ENCODE measurements at places on chromosomes 3 and 15.
A peak's percentile ranks its signal among the peaks of the same experiment; 100 is the strongest.

DNA sequence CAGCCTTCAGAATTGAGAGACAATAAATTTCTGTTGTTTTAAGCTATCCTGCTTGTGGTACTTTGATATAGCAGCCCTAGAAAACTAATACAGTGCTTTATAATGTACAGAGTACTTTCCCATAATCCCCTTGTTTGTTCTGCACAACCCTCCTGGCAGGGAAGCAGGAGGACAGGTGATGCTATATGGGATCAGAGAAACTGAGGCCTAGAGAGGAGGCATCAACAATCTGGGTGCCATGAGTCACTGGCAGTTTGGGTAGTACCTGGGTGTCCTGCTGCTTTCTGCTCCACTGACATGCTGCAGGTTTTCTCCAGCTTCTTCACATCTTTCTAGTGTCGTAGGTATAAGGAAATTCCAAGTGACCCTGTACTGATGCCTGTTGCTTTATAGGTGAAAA lies 55.0 kb downstream of the CTDSPL start:
- no peak for DNase-seq

DNA sequence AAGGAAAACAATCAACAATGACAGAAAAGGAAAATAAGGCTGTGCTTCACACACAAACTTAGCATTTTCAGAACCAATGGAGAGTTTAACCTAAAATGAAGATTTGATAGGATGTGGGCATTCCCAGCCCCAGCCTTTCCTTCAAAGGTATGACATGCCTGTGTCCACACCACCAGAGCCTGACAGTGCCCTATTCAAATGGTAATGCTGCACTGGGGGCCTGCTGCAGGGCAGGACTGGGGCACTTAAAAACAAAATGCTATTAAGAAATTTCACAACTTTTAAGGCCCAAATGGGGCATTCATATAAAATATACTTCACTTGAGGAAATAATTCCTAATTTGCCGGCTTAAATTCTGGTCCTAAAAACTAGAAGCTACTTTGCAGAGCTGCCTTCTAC lies 30.9 kb upstream of the TKT start:
- no peak for DNase-seq

- no peak for DNase-seq
Observed at GRCh38 chr3:61919371-61919770, 358.0 kb downstream of the PTPRG start.

DNA sequence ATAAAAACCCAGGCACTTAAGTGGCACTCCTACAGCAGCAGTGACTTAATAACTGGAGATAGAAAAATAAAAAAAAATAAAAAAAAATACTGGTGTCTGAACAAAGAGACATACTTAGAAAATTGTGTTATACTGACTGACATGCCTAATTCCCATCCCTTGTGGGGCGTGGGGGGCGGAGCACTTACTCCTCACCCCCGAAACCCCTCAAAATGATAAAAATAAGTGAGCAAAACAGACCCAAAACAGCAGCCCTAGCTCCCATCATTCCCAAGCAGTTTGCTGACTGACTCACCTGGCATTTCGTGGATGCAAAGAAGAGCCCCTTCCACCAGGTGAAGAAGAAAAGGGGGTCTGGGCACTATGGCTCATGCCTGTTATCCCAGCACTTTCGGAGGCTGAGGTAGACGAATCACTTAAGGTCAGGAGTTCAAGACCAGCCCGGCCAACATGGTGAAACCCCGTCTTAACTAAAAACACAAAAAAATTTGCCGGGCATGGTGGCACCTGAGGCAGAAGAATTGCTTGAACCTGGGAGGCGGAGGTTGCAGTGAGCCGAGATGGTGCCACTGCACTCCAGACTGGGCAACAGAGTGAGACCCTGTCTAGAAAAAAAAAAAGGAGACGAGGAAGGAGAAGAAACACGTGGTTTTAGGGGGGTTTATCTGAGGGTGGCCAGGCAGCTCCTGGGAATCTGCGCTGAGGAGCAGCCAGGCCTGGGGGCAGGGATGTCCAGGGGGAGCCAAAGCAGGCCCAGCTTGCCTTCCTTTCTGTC lies 50.8 kb upstream of the BLM start:
- no peak for DNase-seq

DNA sequence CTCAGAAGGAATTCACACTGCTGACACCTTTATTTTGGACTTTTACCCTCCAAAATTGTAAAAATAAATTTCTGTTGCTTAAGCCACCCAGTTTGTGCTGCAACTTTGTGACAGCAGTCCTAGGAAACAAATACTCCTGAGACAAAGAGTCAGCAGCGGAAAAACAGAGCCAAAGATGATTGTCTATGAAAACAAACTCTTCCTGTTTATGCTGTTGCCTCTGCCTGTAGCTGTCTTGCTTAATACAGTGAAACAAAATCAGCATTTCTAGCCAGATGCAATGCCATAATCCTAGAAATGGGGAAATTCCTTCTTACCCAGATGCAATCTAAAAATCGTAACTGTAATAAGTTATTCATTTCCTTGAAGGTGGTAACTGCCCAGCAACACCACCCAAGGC lies 387.5 kb upstream of the ATP11B start:
- DNase-seq = no peak

GRCh38 chr15:63080634-63081250 lies 38.2 kb downstream of the TPM1 start:
- DNase-seq = no peak

DNA sequence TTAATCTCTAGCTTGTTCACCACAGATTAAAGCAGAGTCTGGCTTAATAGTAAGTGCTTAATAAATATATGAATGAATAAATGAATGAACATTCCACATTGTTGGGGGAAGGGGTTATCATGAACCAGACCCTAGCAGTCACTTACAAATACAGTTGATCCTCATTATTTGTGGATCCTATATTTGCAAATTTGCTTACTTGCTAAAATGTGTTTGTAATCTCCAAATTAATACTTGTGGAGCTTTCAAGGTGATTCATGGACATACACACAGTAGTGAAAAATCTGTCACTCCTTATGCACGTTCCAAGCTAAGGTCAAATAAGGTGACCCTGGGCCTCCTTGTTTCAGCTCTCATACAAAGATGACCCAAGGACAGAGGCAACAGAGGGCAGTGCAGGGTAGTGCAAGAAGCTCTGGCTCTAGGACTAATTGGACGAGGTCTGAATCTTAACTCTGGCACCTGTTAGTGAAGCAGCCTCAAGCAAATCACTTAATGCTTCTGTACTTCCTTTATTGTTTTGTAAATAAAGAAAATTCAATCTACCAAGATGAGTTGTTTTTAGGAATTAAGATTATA lies 112.8 kb upstream of the C2CD4B start:
- DNase-seq = no peak

DNA sequence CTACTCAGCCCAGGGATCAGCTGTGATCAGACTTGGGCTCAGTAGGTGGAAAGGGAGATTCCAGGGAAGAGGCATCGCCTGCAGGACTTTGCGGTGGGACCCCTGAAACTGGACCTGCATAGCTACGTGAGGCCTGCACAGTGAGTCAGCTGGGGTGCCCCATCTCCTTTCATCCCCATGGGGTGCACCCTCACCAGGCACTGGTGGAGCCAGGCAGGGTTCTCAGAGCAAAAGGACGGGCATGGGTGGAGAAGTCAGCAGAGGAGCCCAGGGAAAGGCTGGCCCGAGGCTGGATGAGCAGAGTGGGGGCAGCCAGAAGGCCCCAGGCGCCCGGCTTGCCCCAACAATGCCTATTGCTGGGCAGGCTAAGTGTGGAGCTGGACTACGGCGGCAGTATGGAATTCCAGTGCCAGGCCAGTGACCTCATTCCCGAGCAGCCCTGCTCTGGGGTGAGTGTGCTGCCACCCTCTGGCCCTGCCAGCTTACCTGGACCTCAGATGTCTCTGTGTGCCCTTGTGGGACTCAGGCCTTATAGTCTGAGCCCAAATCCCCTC lies 19.7 kb downstream of the ACAA1 start:
- no peak for DNase-seq

- DNase-seq = no peak
Observed at GRCh38 chr15:92808598-92809063, 91.5 kb upstream of the CHD2 start.

GRCh38 chr3:4008205-4008604 lies 209.0 kb downstream of the LRRN1 start:
- DNase-seq = no peak

- DNase-seq = peak; percentile 55
Observed at GRCh38 chr3:4722103-4722502, 229.0 kb downstream of the ITPR1 start.

DNA sequence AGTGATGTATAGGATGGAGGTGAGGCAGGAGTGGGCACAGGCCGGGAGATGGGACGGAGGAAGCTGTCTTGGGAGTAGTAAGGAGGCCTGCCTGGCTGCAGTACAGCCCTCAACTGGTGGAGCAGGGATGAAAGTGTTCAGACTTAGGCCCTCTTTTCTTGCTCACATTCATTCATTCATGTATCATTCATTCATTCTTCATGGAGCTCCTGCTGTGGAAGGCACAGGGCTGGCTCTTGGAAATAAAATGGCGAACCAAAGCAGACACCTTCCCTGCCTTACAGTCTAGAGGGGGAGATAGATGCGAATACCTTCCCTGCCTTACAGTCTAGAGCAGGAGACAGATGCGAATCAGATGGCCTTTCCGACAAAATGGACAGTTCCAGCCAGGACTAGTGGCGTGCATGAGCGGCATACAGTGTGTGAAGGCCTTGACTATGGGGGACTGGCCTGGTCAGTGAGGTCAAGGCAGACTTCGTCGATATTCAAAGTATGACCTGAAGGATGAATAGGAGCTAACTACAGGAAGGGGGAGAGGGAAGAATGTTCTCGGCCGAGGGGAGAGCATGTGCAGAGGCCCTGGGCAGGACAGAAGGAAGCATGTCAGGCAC lies 143.2 kb upstream of the TLE3 start:
- DNase-seq = no peak

GRCh38 chr3:4738737-4739274 lies 240.4 kb upstream of the BHLHE40 start:
- no peak for DNase-seq

DNA sequence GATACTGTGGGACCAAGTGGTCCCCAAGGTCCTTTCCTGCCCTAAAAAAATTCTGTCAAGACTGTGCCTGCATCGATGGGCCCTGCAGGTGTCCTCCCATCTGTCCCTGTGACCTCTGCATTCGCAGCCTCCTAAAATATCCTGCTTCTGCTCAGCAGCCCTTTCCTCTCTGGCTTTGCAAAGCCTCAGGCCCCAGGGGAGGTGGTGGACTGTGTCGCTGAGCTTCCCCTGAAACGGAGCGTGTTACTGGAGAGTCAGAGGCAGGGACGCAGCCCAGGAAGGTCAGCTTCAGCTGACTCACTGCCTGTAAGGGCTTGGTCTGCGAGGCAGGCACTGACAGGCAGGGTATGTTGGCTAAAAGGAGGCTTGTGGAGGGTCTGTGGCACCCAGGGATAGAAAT lies 110.0 kb downstream of the RAB11A start:
- DNase-seq = no peak

GRCh38 chr15:60017538-60018520 lies 13.7 kb downstream of the FOXB1 start:
- DNase-seq = peak; percentile 16

GRCh38 chr3:25025236-25025635 lies 402.8 kb upstream of the RARB start:
- no peak for DNase-seq

DNA sequence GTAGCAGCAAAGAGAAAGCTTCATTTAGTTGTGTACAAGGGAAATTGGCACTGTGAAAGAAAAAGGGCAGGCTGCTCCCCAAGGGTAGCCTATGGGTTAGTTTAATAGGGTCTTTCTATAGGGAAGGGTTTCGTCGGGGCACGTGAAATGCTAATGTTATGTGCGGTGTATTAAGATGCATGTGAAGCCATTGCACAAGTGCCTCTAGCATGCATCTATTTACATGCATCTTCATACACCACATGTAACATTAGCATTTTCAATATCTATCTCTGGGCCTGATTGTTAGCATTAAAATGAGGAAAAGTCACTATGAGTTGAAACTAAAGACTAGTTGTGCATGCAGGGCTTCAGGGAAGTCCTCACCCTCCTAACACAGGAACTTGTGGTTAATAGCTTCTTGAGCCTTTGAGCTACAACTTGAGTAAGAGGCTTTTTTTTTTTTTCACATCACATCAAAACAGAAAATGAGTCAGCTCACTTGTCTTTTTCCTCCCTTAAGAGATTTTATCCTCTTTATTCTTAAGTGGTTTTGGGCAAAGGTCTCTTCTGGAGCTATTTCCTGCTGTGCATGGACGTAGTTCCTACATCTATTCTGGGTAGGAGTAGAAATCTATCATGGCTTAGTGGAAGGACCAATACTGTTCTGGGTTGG lies 613.4 kb downstream of the ZPLD1 start:
- no peak for DNase-seq

- no peak for DNase-seq
Observed at GRCh38 chr15:62495670-62496614, 330.9 kb upstream of the C2CD4B start.

DNA sequence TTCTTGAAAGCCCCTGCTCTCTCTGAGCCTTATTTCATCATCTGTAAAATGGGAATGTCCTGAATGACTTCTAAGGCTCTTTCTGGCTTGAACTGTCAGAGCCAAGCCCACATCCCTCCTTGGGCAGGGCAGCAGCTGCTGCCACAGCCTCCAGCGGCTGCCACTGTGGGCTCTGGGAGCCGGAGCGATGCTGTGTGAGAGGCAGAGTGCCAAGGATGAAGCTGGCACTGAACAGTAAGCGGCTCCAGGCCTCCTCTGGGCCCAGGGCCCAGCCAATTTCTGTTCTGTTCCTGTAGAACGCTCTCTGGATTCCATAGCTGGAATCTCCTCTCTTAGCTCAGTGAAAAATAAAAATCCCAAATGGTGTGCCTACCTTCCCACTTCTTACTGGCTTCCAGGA lies 4.4 kb downstream of the CPLX3 start:
- DNase-seq = no peak

- no peak for DNase-seq
Observed at GRCh38 chr3:191105418-191105817, 93.6 kb upstream of the OSTN start.

GRCh38 chr3:195448205-195448875 lies 5.5 kb upstream of the ACAP2 start:
- no peak for DNase-seq

DNA sequence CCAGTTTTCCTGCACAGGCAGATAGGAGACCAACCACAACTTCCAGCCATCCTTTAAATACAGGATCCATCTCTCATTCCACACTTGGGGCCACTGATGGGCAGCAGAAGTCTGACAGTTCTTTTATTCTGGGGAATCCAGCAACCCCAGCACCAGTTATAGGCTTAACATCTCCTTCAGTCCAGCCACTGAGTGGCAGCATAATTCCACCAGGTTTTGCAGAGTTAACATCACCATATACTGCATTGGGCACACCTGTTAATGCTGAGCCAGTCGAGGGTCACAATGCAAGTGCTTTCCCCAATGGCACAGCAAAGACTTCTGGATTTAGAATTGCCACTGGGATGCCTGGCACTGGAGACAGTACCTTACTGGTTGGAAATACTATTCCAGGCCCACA lies 2.9 kb downstream of the NPAP1 start:
- no peak for DNase-seq

GRCh38 chr3:142065932-142066331 lies 83.4 kb downstream of the TFDP2 start:
- DNase-seq = no peak

- DNase-seq = no peak
Observed at GRCh38 chr15:51349156-51349844, 7.8 kb downstream of the GLDN start.

- DNase-seq = no peak
Observed at GRCh38 chr15:76398317-76399104, 61.9 kb downstream of the ISL2 start.

- no peak for DNase-seq
Observed at GRCh38 chr3:156498307-156498706, 56.6 kb downstream of the SSR3 start.
